ENCODE measurements at places on chromosomes 16 and 17. TPM values are rescaled to one million over a fixed set of nuclear protein-coding genes. Genes with fewer than 3 reads are reported as not detected.

SHISA6 gene
- total RNA-seq, result 4.4 TPM

TPSAB1 gene
- total RNA-seq, result 4.5 TPM

KRT17 gene
- 253 TPM for total RNA-seq

CIITA gene
- total RNA-seq, result 7.2 TPM

KCNH4 gene
- total RNA-seq, result not detected

RNU2-1 gene
- total RNA-seq, result not detected

IL21R gene
- 0.82 TPM for total RNA-seq

PPY gene
- not detected for total RNA-seq

SLC38A8 gene
- not detected for total RNA-seq

DNA sequence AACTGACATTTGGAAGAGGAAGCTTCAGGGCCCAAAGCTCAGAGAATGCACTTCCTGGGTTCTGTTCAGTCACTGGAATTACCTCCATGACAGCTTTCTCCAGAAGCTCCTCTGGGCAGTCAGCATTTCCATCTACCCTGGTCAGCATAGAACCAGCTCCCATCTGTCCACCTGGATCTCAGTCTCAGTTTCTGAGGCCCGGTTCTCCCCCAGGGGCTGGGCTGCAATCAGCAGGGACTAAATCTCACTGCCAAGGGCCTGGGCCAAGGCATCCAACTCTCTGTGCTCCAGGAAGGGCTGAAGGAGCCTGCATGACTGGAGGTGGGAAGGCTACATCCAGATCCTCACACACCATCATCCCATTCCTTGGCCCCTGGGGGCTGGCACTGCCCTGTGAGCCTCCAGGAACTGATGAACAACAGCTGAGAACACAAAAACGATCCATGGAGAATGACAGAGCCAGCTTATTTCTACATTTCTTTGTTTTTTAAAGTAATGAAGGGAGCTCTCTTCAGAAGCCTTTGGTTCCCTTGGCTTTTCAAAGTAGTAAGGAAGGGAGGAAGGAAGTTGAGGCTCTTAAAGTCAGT lies 66.3 kb upstream of the MRTFB start:
- DNase-seq, result no peak

DNA sequence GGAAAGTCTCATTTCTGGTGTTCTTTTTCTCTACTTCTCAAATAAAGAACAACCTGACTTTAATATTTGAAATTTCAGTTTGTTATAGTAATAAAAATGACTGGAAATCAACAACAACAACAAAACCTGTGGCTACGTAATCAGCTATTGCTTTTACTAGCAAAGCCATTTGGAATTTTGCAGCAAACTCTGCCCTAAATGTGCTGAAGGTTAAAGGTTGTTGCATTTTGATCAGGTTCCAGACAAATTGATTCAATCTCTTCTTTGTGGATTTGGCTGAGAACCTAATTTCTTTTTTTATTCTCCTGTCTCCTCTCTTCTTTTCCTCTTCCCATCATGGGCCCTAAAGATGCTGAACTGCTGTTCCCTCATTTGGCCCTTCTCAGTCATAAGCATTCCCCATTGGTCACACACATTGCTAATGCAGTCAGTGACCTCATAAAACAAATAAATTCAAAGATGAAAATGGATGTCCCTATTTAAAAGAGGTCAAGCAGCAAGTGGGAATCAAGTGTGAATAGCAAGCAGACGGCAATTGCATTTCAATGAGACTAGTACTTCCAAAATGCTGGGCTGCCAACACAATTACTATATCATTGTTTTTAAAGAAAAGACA lies 795.1 kb upstream of the CDH8 start:
- no peak for DNase-seq

DNA sequence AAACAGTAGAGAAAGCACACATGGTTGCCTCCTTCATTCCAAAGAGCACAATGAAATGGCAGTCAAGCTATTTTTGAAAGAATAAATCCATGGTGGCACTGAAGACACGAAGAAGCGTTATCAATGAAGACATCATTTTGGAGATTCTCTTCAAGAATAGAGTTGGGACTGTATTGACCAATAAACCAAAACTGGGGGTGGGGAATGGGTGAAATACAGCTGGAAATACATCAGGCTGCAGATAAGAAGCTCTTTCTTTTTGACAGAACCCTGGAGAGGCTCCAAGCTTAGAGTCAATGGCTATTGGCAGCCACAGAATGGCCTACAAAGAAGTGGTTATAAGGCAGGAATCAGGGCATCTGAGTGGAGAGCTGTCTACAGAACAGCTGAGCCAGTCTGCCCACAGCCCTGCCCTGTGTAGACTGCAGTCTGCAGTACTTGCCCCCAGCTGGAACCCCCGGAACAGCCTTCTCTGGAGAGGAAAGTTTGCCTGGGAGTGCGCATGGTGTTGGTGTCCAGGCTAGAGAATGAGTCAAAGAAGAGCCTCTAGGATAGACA lies 100.4 kb downstream of the STX8 start:
- DNase-seq, result no peak

- DNase-seq, result no peak
Measured at GRCh38 chr17:43438626-43439025, 39.8 kb downstream of the ARL4D start.

DNA sequence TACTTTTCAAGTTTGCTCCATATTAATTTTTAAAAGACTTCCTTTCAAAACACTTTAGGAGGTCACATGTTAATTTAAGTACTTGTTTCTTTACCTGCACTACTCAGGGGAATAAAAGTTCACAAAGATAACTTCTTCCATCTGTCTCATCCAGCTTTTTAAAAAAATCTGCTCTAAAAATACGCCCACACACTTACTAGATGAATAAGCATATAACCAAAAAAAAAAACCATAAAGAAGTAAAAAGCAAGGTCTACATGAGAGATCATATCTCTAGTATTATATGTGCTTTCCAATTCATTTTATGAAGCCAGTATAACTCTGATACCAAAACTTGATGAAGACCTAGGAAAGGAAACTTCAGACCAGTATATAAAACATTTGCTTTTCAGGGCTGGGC lies 17.2 kb downstream of the SKAP1 start:
- DNase-seq, result no peak

- DNase-seq, result no peak
Measured at GRCh38 chr16:3144321-3144983, 9.6 kb downstream of the ZNF213 start.

GRCh38 chr17:60971515-60972369 lies 294.1 kb downstream of the BCAS3 start:
- peak; percentile 69 for DNase-seq

DNA sequence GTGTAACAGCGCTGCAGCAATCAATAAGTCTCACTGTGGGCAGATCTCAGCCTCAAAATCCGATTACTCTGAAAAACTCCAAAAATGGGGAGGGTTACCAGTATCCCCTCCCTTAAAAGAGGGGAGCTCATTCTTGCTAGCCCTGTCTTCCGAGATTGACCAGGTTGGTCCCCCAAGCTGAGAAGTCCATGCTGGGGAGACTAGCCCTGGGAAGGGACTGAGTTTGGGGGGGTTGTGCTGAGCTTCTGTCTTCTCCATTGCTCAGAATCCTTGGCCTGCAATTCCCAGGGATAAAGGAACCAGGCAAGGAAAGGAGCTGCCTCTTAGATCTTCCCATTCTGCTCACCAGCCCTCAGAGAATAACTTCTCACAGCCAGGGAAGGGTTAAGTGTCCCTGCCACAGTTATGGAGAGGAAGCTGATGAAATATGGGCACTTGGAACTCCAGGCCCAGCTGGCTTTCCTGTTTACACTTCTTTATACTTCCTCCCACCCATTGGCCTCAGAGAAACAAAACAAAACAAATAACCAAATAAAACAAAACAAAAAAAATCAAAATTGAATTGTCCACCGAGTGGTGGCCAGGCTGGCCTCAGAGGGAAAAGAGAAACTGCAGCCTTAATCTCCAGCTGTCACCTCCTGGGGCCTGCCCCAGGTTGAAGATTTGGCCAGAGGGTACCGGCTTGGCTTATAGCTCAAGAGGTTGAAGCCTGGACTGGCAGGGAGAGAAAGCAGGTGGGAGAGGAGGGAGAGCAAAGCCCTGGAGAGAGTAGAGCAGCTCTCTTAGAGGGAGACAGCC lies 2.6 kb downstream of the HOXB3 start:
- no peak for DNase-seq

DNA sequence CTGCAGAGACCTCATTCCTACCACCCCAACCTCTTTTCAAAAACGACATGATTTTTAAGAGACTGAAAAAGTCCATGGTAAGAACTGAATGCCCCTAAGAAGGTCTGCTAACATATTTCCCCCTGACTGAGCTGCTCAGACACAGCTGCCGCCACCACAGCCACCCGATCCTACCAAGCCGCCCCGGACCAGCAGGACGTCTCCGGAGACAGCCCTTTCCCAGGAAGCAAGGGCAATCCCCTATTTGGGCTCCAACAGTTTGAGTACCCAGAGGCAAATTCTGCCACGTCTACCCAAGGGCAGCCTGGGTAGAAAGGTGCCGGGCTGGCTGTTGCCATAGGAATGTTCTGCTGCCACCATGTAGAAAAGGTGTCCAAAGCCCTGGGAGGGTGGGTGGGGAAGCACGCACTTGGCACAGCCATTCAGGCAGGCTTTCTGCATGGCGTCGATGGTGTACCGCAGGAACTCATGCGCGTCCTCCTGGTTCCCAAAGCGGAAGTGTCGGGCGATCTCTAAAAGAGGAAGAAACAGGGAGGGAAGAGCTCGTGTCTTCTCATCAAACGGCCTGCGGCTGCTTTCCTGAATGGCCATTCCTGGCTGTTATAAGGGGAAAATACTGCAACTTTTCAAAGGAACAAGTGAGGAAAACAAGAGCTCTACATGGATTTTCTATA lies 13.6 kb downstream of the USP36 start:
- no peak for DNase-seq

DNA sequence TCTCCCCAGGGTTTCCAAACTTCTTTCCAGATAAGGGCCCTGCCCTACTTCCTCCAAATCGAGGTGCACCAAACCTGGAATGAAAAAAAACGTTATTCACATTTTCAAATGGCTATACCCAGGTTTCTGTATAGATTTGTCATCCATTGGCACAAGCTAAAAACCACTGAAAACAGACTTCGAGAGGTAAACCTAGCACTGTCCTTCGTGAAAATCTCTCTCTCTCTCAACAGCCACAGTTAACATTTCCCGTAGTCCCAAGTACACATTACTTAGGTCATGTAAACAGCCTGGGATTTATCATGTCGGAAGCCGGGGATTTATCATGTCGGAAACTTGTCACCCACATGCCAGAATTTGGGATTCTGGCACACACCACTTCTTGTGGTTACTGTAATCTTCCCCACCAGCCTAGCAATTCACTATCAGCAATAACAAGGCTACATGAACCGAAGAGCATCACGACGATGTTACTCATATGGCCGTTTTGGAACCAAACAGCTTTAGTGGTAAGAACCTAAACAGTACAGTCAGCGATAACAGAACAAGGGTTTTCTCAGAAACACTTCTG lies 1.2 kb downstream of the DDX5 start:
- DNase-seq, result no peak

DNA sequence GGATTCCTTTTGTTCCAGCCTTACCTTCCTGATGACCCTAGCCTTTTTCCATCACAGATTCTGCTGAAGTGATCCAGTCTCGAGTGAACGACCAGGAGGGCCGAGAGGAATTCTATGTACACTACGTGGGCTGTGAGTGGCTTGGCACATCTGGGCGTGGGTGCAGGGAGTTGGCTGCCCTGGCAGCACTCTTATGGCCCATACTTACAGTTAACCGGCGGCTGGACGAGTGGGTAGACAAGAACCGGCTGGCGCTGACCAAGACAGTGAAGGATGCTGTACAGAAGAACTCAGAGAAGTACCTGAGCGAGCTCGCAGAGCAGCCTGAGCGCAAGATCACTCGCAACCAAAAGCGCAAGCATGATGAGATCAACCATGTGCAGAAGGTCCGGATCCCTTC lies 2.7 kb downstream of the KAT8 start:
- DNase-seq, result no peak

- peak; percentile 58 for DNase-seq
Measured at GRCh38 chr16:62041401-62041800, 5.2 kb upstream of the CDH8 start.

GRCh38 chr17:47811709-47812108 lies 9.9 kb downstream of the OSBPL7 start:
- no peak for DNase-seq

GRCh38 chr17:55664287-55664686 lies 58.4 kb downstream of the TMEM100 start:
- DNase-seq, result no peak

- DNase-seq, result no peak
Measured at GRCh38 chr16:25464058-25464457, 206.4 kb upstream of the ZKSCAN2 start.

- DNase-seq, result peak; percentile 40
Measured at GRCh38 chr17:40363111-40363827, 1.3 kb downstream of the GJD3 start.

DNA sequence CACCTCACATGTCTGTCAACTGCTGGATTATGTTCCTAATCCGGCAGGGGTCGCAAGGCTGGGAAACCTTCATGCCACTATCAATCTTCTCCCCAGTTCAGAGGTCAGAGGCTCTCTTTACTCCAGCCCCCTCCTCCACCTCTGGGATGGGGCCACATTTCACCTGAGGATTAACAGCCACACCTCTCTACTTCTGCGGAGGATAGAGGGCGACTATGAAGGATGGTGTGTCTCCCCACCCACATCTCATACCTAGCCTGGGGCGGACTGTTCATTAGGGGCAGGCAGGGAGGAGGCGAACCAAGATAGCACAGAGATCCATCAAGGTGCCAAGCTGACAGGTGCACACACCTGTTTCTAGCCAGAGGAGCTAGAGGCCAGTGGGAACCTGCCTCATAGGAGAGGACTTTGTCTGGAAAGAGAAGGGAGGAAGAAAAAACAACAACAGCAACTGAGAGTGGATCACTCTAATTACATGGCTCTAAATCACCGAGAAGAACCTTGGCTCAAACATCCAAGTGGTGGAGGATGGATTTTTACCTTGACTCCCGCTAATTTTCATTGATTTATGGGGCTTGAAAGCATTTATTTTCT lies 41.9 kb upstream of the SKAP1 start:
- no peak for DNase-seq

GRCh38 chr17:60163108-60163784 lies 13.5 kb downstream of the CA4 start:
- no peak for DNase-seq

- no peak for DNase-seq
Measured at GRCh38 chr17:7221278-7222092, 1.7 kb downstream of the ACADVL start.

DNA sequence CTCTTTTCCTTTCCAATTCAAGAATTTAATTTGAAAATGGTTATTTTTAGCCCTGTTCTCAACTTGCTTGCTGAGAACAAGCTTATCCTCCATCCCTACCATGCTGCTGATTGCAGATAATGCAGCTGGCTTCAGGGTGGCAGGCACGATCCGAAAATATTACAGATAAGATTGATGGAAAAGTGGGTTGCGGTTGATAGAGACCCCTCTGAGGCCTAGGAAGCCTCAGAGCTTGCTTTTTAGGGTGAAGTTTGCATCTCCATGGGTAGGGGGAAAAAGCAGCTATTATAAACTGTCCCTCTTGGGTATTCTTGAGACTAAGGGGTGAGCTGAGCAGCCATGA lies 116.5 kb upstream of the GOT2 start:
- DNase-seq, result no peak

GRCh38 chr17:360092-360750 lies 7.6 kb upstream of the RPH3AL start:
- no peak for DNase-seq

Data from tongue (tissue), 3 donors.